ENCODE measurements at places on chromosomes 3 and 15.

GRCh38 chr15:31346367-31347066 is 19.9 kb downstream of the KLF13 start:
- DNase-seq: no peak

DNA sequence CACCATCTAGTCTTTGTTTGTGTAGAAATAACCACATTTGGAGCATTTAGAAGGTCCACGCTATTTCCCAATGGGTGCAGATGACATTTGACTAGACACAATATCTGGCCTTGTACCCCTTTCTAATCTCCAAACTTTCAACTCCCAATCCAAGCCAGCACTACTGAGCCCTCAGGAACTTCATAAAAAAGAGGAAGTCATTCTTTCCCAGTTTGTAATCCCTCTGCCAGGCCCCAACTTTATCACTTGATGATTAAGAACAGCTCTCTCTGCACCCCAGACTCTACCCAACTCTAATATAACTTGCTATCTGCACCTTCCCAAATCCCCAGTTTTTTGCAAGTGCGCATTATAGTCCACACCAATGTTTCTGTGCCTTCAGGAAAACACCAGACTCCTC is 170.2 kb downstream of the KCNMB2 start:
- DNase-seq: no peak

DNA sequence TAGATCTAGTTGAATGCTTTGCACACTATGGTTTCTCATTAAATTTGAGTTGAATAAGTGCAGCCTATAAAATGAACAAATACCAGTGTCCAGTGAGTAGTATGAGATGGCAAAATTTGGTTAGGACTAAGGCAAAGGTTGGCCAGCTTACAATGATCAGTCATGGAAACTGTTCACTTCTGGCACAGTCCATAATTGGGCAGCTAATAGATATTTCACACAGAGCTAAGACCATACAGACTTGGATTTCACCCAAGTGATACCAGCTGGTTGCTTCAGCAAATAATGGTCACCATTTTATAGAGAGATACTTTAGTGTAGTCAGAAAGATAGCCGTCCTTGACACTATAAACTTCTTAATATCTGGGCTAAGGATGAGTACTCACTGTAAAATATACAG is 15.7 kb downstream of the GAP43 start:
- DNase-seq: no peak

- no peak for DNase-seq
Measured at GRCh38 chr3:141862279-141862816, 14.1 kb upstream of the ATP1B3 start.

GRCh38 chr15:48354694-48355303 is 23.6 kb downstream of the DUT start:
- DNase-seq: no peak

- no peak for DNase-seq
Measured at GRCh38 chr3:42557854-42558253, 23.9 kb downstream of the SEC22C start.

DNA sequence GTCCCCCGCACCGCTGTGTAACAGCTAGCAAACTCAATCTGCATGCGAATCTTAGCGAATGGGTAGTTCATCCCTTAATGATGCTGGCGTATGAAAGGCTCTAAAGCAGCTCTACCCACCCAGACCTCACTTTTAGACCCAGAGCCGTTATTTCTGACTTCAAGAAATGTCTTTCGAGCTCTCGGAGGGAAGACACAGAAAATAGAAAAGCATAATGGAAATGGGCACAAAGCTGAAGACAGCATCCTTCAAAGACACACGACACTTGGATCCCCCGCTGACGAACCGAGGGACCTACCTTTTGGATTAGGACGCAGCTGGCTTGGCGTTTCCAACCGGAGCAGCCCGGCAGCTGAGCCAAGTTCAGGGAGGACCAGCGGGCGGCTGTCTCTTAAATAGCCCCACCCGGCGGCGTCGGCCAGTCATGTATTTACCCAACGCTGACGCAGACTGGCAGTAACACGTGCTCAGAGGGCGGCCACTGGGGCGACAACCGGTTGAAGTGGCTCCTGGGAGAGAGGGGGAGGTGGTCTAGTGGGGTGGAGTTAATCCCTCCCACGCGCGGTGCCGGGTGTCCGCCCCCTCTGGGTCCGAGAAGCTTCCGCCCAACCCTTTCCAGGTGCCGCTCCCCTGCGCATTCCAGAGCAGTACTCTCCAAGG is 1.5 kb downstream of the CCK start:
- DNase-seq: peak; percentile 23

DNA sequence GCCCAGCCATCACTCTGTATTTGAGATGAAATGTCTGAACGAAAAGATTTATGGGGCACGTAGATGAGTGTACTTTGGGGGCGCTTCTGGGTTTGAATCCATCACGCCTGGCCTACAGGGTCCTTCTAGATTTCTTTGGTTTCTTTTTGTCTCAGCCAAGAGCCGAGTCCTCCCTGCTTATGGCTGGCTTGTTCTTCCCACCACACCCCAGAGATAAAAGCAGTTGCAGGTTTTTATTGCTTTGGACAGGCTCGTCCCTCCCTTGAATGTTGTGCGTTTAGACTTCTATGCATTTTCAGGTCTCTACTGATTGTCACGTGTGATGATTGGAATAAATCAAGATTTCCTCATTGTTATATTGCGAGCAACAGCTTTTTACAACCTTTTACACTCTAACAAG is 104.8 kb upstream of the CHRNA7 start:
- DNase-seq: no peak

DNA sequence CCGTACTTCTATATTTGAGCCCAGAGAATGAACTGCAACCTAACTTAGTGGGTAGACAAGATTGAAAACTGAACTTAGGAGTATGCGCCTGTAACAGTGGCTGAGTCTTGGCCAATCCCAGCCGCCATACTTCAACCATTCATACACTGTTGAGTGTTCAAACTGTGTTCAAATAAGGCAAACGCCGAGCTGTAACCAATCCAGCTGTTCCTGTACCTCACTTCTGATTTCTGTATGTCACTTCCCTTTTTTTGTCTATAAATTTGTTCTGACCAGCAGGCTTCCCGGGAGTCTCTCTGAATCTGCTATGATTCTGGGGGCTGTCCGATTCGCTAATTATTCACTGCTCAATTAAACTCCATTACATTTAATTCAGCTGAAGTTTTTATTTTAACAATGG is 58.6 kb upstream of the TPM1 start:
- DNase-seq: no peak

All from right lung (tissue), 10 donors.